T-helper 17 cell (primary cell): ENCODE measurements at places on chromosomes 2 and 18. TPM values are rescaled to one million over a fixed set of nuclear protein-coding genes. Genes with fewer than 3 reads are reported as not detected.

The UGT1A8 gene
- total RNA-seq, result not detected

The CCBE1 gene
- not detected for total RNA-seq

DNA sequence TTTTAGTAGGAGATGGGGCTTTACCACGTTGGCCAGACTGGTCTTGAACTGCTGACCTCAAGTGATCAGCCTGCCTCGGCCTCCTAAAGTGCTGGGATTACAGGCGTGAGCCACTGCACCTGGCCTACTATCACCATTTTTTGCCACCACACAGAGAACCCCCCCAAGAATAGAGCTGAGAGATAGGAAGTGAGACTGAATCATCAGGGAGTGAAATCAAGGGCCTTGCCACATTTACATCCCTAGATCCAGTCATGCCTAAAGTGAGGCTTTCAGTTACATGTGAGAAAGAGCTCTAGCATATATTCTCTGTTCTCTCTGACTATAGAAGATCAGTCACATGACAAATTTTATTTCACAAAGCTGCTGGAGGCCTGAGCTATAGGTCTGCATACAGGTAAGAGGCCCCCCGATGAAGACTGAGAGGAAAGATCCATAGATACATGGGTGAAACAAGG is 28.0 kb upstream of the KCMF1 start:
- no peaks in the 10 kb centered on the region for H3K27me3 ChIP-seq
- H3K4me1 ChIP-seq, result peaks cover 34% of the 10 kb centered on the region
- H3K27ac ChIP-seq, result peak overlapping the region; percentile 82
- peak overlapping the region; percentile 28 for H3K4me3 ChIP-seq

The HIBCH gene
- 14.0 TPM for total RNA-seq

The CD8A gene
- 0.70 TPM for total RNA-seq

GRCh38 chr2:236654496-236654895 is 84.9 kb downstream of the ACKR3 start:
- H3K4me1 ChIP-seq, result peaks cover 2% of the 10 kb centered on the region
- H3K4me3 ChIP-seq, result no peak overlapping the region
- peaks cover 47% of the 10 kb centered on the region for H3K27me3 ChIP-seq
- no peak for DNase-seq

The FABP1 gene
- not detected for total RNA-seq

The PKDCC gene
- total RNA-seq, result 0.87 TPM

GRCh38 chr2:223185638-223186037 is 133.6 kb downstream of the KCNE4 start:
- H3K36me3 ChIP-seq, result no peaks in the 10 kb centered on the region
- DNase-seq, result no peak
- no peaks in the 10 kb centered on the region for H3K27me3 ChIP-seq
- H3K4me1 ChIP-seq, result no peaks in the 10 kb centered on the region

DNA sequence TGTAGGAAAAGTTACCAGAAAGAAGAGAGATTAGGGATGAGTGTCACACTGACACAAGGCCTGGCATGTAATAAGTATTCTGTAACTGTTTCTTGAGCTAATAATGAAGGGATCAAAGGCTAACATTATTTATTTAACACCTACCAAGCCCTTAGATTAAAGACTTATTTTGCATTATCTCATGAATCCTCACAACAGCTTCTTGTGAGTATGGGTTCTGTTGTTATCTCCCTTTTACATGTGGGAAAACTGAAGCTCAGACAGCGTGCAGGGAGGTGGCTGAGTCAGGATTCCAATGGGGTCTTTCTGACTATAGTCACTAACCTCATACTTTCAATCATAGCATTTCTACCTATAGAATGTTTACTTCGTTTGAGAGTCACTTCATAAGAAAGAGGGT is 79.0 kb upstream of the PROKR1 start:
- H3K27ac ChIP-seq, result no peak overlapping the region
- H3K27me3 ChIP-seq, result no peaks in the 10 kb centered on the region
- H3K36me3 ChIP-seq, result peaks cover 2% of the 10 kb centered on the region
- no peak overlapping the region for H3K4me3 ChIP-seq

DNA sequence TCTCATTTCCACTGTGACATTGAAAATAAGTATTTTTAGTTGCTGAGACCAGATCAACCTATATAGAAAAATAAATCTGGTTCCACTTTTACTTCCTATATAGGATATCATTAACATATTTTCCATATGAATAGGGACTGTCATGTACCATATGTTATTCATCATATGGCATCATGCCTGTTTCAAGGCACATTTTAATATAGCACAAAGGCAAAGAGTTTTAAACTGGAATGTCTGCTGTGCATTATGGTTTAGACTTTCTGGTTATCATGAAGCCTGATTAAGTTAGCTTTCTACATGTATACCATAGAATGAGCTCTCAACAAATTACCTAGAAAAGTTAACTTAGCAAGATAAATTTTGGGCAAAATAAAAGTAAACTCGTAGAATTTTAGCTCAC is 53.0 kb upstream of the ACYP2 start:
- H3K4me1 ChIP-seq, result peaks cover 4% of the 10 kb centered on the region
- H3K27me3 ChIP-seq, result no peaks in the 10 kb centered on the region
- DNase-seq, result no peak
- H3K36me3 ChIP-seq, result peaks cover 2% of the 10 kb centered on the region

DNA sequence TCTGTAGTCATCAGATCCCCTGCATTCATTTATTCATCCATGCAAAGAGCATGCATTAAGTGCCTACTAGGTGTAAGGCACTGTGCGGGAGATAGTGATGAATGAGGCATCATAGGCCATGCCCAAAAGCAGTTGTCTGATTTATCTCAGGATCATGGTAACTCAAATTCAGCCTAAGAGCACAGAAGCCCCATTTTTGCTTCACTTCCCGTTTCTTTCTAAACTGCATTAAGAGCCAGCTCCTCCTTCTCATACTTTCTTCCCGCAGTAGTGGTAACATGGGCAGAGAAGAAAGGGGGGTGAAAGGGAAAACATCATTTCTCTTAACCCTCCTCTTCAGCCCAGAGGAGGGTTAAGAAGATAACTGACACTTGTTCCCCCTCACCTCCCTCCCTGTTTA is 2.9 kb downstream of the GPR45 start:
- H3K4me3 ChIP-seq, result no peak overlapping the region
- H3K36me3 ChIP-seq, result no peaks in the 10 kb centered on the region
- no peak for DNase-seq

The KCNIP3 gene
- not detected for total RNA-seq

DNA sequence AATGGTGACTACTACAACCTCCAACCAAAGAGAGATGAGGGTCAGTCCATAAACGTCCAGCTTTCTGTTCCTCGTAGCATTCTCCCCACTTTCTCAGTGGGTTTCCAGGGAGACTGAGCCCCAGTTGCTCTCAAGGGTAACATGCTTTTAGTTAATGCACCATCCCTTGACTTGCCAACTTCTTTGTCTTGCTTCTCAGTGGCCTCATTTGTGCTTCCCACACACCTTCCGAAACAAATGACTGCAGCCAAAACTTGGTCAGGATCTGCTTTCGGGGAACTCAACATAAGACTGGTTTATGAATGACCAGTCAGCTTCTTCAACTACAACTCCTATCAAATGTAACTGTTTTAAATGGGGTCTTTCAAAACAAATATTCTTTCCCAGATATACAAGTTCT is 94.1 kb downstream of the COL6A3 start:
- H3K27ac ChIP-seq, result no peak overlapping the region
- no peaks in the 10 kb centered on the region for H3K36me3 ChIP-seq
- DNase-seq, result no peak

The CLASP1 gene
- total RNA-seq, result 69.5 TPM

GRCh38 chr18:25510096-25510495 is 158.1 kb upstream of the ZNF521 start:
- H3K27ac ChIP-seq, result no peak overlapping the region
- no peaks in the 10 kb centered on the region for H3K36me3 ChIP-seq
- H3K4me3 ChIP-seq, result no peak overlapping the region
- no peaks in the 10 kb centered on the region for H3K27me3 ChIP-seq

DNA sequence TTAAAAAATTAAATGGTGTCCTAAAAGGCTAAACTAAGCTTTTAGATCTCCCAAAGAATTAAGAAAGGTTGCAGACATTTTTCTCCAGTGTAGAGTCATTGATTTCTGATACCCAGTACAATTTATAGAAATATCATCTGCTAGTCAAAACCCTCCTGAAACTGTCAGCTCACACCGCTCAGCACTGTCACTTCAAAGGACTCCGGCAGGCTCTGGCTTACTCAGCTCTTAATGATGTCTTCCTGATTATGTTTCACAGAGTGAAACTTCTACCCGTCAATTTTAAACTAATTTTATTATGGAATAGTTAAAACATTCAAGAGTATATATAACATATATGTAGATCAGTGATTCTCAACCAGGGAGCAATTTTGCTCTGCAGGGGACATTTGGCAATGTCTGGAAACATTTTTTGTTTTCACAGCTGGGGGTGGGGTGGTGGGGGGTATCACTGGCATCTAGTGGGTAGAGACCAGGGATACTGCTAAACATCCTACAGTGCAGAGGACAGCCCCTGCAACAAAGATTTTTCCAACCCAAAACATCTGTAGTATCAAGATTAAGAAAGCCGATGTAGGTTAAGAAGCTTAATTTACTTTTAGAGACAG is 31.6 kb downstream of the CDK15 start:
- H3K36me3 ChIP-seq, result no peaks in the 10 kb centered on the region
- no peak for DNase-seq
- H3K27me3 ChIP-seq, result peaks cover 13% of the 10 kb centered on the region
- no peak overlapping the region for H3K27ac ChIP-seq

The LCT gene
- total RNA-seq, result 0.07 TPM

The ANKRD36C gene
- 78.1 TPM for total RNA-seq

The ATP6V1B1 gene
- not detected for total RNA-seq

The CNDP1 gene
- 0.20 TPM for total RNA-seq

DNA sequence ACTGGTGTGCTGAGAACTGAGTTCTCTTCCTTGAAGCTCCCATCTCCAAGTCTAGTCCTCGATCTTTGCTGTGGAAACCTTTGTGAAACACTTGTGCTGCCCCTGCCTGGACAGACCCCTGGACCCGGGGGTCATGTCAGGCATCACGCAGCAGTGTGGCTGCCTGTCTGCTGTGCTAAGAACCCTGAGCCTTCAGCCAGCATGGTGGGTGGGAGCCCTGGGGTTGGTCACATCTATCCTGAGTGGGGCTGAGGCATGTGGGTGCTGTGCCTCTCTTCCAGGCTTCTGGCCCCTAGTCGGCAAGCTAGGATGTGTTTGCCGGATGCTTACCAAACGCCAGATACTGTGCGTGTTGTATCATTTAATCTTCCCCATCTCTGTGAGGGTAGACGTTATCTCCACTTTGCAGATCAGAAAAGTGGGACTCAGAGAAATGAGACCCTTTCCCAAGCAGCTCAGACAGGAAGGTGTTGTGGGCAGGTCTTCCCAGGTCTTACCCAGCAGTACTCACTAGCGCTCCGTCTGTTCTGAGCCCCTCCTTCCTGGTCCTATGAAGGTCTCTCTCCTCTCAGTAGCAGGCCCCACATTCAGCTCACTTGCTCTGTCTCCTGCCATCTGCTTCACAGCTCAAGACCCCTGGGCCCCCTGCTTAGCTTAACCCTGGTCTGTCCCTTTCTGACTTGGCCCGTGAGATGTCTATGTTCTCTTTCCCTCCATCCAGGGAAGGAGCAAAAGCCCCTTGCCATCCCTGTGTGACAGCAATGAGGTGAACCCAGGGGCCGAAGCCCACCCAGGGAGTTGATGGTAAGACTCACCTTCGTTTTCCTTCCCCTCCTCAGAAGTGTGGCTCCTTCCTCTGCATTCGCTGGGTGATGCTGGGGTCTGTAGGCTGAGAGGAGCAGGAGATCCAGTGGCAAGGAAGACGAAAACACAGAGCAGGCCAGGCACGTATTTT is 242.8 kb downstream of the FAM210A start:
- peak overlapping the region; percentile 75 for H3K27ac ChIP-seq
- H3K36me3 ChIP-seq, result peaks cover 3% of the 10 kb centered on the region
- H3K4me1 ChIP-seq, result peaks cover 26% of the 10 kb centered on the region

DNA sequence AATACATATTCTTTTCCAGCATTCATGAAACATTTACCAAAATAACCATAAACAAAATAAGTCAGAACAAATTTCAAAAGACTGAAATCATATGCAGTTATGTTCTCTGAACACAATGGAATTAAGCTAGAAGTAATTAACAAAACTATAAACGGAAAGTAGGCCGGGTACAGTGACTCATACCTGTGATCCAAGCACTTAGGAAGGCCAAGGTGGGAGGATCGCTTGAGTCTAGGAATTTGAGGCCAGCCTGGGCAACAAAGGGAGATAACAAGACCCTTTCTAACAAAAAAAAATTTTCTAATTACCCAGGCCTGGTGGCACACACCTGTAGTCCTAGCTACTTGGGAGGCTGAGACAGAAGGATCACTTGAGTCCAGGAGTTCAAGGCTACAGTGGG is 14.9 kb downstream of the ATAD2B start:
- H3K4me3 ChIP-seq, result no peak overlapping the region
- no peaks in the 10 kb centered on the region for H3K27me3 ChIP-seq
- no peak overlapping the region for H3K27ac ChIP-seq
- no peak for DNase-seq
- H3K4me1 ChIP-seq, result peaks cover 26% of the 10 kb centered on the region
- no peaks in the 10 kb centered on the region for H3K36me3 ChIP-seq

The GLI2 gene
- not detected for total RNA-seq

The NEU2 gene
- total RNA-seq, result not detected

The MLPH gene
- total RNA-seq, result not detected

DNA sequence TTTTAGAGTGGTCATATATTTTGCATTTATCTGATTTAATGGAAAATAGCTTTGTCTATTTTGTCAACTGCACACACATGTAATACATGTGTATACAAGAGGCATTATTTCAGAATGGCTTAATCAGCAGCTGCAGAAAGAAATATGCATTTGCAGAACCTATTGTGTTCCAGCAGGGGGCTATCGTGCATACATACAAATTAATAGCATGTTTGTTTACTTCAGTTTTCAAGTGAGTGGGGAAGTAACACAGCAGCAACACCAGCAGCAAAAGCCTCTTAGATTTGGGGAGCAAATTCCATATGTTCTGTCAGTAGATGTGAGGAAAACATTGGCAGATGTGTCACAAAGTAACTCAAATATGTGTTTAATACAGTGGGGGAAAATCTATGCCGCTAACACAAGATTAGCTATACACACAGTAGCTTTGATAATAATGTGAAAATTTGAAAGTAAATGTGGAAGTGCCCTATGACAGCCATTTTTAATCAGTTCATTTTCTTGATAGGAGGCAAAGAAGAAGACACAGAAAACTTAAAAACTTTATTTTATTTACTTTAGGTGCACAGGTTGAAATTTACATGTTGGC is 218.1 kb downstream of the WDR7 start:
- no peak overlapping the region for H3K4me3 ChIP-seq
- H3K27me3 ChIP-seq, result no peaks in the 10 kb centered on the region
- DNase-seq, result no peak
- no peaks in the 10 kb centered on the region for H3K36me3 ChIP-seq
- H3K4me1 ChIP-seq, result peaks cover 9% of the 10 kb centered on the region

- no peak for DNase-seq
- H3K4me1 ChIP-seq, result peaks cover 22% of the 10 kb centered on the region
- H3K4me3 ChIP-seq, result no peak overlapping the region
- H3K36me3 ChIP-seq, result no peaks in the 10 kb centered on the region
Observed at GRCh38 chr18:13528739-13529392, 197.5 kb downstream of the FAM210A start.

The INHA gene
- not detected for total RNA-seq

- H3K36me3 ChIP-seq, result peaks cover 14% of the 10 kb centered on the region
- H3K4me3 ChIP-seq, result no peak overlapping the region
- H3K27ac ChIP-seq, result no peak overlapping the region
- peaks cover 14% of the 10 kb centered on the region for H3K27me3 ChIP-seq
- peaks cover 60% of the 10 kb centered on the region for H3K4me1 ChIP-seq
- no peak for DNase-seq
Observed at GRCh38 chr2:221567231-221567760, 4.8 kb downstream of the EPHA4 start.

GRCh38 chr2:238771218-238771617 is 76.7 kb upstream of the TWIST2 start:
- no peak overlapping the region for H3K4me3 ChIP-seq
- no peaks in the 10 kb centered on the region for H3K4me1 ChIP-seq
- no peak for DNase-seq
- H3K36me3 ChIP-seq, result peaks cover 3% of the 10 kb centered on the region
- H3K27ac ChIP-seq, result no peak overlapping the region
